GM03348 (cell line): ENCODE measurements at places on chromosomes 6 and 20.
A peak's percentile ranks its signal among the peaks of the same experiment; 100 is the strongest.

DNA sequence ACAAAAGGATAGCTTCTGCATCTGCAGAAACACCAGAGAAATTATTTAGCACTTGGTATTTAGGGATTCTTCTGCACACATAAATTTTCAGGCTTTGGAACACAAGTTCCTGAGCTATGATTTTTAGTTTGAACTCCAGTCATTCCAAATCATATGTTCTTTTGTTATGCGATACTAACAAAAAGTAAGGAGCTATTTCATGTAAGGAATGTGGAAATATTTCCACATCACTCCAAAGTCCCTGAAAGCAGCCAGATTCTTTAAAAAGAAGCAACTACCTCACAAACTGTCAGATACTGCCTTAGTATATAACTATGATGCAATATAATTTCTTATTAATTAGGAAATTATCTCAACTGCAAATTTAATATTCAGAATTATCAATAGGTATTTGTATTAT, 106.9 kb downstream of the RNGTT start:
- peak; percentile 10 for DNase-seq

- DNase-seq, result peak; percentile 37
Measured at GRCh38 chr6:39926668-39927067, 7.6 kb downstream of the MOCS1 start.

- no peak for DNase-seq
Measured at GRCh38 chr6:68186870-68187269, 448.2 kb upstream of the ADGRB3 start.

- peak; percentile 94 for DNase-seq
Measured at GRCh38 chr6:3456898-3457709, at the start of gene SLC22A23. SLC22A23 (minus strand) TSS chr6:3457050; CDS start chr6:3456559, 491 bp downstream.

DNA sequence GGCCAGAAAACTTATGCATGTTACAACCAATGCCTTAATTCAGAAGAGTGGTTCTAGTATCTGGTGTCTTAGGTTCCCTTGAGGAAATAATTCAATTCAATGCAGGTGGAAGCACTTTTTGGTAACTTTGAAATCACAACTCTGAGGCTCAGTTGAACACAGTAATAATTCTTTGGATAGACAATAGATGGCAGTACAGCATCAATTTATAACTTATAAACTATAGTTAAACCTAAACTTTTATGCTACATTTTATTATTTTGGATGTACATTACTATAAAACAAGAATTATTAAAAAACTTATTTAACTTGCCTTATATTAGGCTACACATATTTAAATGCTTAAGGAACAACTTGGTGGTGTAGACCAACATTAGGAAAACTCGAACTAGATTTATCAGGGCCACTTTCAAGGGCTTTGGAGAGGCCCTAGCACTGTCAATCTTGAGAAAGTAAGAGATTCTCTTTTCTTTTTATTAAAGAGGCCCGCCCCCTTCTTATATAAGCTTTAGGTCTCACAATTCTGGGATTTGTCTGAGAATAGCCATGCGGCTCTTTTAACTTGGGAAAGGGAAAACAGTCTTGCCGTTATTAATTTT, 85.9 kb downstream of the CRYBG1 start:
- no peak for DNase-seq

GRCh38 chr20:17936761-17937732, 31.5 kb downstream of the SNX5 start:
- DNase-seq, result peak; percentile 78

DNA sequence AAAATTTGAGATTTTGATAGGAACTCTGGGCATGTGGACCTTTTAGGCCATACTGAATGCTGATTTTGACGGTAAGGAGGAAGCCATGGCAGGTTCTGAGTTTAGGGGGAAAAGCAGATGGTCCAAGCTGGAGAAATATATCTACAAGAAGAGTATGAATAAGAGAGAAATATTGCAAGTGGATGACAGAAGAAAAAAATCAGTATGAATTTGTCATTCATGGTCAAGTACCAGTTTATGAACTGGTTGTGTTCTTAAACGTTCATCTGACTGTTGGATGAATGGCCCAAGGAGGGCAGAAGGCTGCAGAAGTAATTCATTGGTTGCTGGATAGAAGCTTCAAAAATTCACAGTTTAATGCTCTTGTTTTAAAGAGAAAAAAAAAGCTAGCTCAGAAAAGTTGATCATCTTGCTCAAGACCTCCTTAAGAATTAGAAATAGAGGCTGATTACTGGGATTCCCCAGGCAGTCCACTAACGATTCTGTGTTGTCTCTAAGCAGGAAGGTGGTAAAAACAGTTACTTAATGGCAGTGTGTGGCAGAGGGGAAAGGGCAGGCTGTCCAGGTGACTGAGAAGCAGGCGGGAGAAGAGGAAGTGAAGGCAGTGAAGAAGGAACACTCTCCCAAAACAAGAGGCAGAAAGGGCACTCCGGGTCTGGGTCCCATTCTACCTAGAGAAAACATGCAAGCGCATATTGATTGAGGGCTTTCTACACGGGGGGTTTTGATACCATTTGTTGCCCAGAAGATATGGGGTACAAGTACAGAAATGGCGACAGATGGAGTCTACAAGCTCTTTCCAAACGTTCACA, 2.0 kb upstream of the DUSP22 start:
- DNase-seq, result no peak

DNA sequence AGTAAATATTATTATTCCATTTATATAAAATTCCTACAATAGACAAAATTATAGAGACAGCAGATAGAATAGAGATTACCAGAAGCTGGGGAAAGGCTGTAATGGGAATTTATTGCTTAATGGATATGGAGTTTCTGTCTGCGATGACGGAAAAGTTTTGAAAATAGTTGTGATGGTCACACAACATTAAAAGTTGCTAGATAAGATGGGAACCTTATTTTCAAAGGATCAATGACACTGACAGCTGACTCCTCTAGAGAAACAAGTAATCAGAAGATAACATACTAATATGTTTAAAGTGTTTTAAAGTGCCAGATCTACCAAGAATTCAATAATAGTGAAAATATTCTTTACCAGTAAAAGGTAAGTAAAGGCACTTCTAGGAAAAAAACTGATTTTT, 236.3 kb downstream of the HIVEP2 start:
- no peak for DNase-seq
